ENCODE measurements at places on chromosomes 4 and X.

- DNase-seq = no peak
Measured at GRCh38 chr4:140395668-140396067, 22.2 kb downstream of the SCOC start.

DNA sequence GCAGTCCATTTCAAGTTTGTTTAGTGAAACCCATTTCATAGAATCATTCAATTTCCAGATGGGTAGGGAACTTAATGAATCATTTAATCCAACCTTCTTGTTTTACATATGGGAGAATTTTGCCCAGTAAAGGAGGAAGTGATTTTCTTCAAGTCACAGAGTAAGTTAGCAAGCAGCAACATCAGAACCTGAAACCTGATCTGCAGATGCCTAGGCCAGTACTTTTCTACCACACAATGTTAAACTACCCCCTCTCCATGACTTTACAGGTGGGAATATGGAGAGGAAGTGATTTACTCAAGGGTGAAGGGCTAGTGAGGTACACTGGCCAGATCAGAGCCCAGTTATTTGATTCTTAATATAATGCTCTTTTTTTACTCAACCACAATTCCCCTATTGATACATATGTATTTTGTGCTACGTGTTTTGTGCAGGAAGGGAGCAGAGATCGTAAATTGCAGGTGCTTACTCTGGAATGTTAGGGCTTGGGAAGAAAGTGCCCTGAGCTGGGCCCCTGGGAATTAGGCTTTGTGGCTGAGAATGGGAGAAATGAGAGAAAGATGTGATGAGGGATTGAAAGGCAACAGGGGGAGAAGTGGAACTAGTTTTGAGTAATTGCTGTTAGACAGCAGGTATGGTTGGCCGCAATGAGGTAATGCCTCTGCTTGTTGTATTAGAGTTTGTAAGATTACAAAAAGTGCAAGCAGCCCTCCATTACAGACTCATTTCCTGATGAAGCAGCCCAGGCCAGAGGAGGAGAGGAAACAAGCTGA, 6.8 kb downstream of the LHFPL1 start:
- DNase-seq = no peak

DNA sequence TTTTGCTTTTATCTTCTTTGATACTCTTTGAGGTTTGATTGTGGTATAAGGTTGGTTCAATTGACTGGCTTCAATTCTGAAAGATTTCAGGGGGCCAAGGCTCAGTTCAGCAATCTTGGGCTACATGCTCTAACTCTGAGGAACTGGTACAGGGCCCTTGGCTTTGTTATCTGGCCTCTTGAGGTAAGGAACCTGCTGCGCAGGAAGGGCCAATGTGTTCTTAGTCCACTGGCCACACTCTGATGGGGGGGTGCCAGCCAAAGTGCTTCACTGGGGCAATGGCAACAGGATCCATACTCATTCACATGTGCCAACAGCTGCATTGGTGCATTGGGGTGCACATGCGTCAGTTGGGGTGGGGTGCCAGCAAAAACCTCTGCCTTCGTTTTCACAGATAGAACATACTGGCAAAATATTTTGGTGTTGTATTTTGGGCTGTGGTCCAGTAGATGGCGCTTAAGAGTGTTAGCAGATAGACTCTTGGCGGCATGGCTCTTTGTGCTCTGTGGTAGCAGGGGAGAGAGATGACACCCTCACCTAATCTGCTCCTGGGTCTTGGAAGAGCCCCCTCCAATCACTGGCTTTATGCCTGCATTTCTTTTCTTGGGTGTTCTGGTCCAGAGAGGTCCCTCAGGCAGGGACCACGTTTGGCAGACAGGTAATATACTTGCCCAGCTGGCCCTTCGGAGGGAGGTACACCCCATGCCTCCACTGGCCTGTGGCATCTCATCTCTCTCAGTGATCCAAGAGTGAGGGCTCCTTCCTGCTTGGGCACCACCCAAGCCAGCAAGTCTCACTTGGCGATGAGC, 42.9 kb downstream of the NDST3 start:
- DNase-seq = no peak

GRCh38 chr4:113293674-113294073, 244.2 kb downstream of the ANK2 start:
- DNase-seq = no peak

DNA sequence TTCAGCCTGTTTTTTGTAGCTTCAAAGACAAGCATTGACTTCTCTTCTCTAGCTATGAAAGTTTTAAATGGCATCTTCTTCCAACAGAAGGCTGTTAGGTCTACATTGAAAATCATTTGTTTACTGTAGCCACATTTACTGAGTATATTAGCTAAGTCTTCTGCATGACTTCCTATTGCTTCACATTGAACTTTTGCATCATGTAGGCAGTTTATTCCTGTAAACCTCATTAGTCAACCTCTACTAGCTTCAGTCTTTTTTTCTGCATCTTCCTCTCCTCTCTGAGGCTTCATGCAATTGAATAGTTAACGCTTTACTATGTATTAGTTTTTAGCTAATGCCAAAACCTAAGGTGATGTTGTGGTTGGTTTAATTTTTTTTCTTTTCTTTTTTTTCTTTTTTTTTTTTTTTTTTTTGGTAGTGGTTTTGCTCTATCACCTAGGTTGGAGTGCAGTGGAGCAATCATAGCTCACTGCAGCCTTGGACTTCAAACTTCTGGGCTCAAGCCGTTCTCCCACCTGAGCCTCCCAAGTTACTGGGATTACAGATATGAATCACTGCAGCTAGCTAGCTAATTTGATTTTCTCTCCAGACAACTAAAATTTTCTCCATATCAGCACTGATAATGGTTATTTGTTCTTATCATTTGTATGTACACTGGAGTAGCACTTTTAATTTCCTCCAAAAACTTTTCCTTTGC, 3.4 kb downstream of the UGT2A3 start:
- no peak for DNase-seq

GRCh38 chr4:37392521-37393255, 148.1 kb downstream of the NWD2 start:
- DNase-seq = no peak

DNA sequence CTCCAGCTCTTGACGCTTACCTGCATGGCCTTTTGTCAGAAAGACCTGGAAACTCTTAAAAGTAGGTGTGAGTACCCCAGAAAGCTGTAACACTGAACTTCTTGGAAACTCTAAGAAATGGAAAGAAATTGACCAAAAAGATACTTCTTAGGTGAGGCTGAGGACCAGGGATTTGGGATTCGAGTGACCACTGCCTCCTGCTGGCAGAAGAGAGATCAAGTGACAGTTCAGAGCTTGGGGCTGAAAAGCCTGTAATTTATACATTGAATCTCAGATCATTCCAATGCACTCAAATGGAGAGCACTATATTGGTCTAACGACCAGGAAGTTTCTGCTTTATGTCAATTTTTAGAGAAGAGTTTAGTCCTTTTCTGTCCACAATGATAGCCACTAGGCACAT, 204.6 kb downstream of the PDGFRA start:
- no peak for DNase-seq

DNA sequence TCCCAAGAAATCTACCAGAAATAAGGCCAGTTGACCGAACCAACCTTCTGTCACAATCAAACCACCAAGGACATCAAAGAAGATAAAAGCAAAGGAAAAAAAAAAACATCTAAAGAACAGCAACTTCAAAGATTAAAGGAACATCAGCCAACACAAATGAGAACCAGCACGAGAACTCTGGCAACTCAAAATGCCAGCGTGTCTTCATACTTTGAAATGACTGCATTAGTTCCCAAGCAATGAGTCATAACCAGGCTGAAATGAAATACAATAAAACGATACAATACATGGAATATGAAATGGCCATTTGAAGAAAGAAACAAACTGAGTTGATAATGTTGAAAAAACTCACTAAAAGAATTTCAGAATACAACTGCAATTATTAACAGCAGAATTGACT, 611.6 kb upstream of the GRIA3 start:
- DNase-seq = no peak

GRCh38 chrX:17485391-17485790, 110.4 kb downstream of the NHS start:
- DNase-seq = no peak

DNA sequence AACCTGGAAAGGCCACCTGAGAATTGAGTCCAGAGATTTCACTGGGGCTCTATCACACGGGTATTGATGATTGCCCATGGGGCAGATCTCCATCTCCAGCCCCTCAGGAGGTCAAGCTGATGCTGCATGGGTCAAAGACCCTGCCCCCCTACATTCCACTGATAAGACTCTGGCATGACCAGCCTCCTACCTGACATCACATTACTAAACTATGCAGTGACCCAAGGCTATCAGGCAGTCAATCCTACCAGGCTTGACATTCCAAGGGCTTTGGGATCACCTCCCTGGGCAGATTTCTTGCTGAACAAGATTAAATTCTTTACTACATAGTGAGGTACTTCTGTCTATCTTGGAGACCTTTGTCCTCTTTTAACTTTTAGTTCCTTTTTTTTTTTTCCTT, 192.7 kb upstream of the STS start:
- DNase-seq = no peak

GRCh38 chrX:133448512-133449076, 33.3 kb upstream of the GPC4 start:
- DNase-seq = no peak

DNA sequence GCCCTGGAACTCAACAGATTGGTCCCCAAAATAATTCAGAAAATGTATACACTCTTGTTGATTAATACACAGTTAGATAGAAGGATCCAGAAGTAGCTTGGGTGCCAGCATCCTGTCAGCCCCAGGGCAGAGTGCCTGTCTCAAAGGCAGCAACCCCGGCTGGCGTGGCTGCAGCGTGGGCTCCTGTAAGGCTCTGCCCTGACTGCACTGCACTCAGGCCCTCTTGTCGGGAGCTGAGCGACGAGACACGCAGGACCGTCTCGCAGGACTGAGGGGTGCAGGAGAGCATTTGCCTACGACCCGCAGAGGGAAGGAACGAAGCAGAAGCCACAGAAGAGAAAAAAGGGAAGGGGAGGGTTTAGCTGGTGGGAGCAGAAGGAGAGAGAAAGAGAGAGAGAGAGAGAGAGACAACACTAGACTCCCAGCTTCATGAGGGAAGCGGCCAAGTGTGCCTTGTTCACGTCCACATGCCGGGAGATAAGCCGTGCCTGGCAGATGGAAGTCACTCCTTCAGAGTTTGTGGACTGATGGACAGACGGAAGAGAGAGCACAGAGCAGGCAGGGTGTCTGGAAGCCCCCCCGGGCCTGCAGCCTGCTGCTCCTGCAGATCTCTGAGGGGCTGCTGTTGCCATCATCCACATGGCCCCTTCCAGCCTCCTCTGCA, 38.7 kb upstream of the HELT start:
- DNase-seq = no peak

- DNase-seq = no peak
Measured at GRCh38 chrX:9825129-9825790, 39.0 kb downstream of the SHROOM2 start.

DNA sequence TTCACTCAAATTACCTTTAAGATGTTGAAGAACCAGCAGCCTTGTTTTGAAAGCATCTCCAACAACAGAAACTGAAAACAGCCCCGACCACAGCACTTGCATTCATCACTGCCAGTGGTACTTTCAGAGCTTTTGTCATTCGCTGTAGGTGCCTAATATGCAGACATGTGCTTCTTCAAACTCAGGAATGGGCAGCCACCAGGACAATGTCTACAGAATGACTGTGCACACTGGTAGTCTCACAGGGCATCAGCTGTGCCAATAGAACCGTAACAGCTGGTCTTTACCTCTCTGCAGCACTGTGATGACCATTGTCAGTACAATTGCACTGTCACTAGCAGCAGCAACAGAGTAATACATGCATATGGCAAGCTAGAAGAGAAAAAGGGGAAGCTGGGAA, 1149.7 kb downstream of the STPG2 start:
- DNase-seq = no peak

DNA sequence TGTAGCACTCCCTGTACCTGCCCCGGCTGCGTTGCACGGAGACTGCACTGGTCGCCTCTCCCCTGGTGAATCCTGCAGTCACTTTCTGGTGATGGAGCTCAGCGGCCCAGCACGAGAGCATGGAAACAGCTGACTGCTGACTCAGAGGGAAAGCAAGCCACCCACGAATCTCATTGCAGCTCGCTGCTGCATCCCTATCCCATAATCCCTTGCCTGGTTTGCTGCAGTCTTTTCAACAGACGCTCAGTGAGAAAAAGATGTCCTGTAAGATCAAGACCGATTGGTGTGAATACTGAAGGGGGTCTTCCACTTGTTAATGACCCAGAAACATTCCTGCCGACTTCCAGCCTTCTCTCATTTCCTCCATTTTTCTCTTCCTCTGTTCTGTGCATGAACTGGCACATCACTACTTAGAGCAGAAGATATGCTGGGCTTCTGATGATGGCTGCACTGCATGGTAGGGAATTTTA, 52.9 kb downstream of the TRIM2 start:
- no peak for DNase-seq

DNA sequence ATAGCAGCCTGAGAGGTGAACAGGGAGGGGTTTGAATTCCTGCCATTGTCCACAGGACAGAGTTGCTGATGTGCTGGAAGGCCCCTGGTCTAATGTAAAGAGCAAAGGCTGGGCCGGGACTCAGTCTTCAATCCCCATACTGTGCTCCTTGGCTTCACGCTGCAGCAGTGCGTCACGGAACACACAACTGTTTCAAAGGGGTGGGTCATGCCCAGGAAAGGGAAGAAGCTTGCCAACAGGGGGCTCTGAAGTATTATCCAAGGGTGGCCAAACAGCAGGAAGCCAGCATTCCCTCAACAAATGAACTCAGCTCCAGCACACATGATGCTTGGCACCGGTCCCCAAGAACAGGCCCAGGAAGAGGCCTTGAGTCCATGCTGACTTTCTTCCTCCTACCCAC, 122.5 kb downstream of the NFKB1 start:
- no peak for DNase-seq

- DNase-seq = no peak
Measured at GRCh38 chr4:127049526-127049925, 583.2 kb upstream of the INTU start.

DNA sequence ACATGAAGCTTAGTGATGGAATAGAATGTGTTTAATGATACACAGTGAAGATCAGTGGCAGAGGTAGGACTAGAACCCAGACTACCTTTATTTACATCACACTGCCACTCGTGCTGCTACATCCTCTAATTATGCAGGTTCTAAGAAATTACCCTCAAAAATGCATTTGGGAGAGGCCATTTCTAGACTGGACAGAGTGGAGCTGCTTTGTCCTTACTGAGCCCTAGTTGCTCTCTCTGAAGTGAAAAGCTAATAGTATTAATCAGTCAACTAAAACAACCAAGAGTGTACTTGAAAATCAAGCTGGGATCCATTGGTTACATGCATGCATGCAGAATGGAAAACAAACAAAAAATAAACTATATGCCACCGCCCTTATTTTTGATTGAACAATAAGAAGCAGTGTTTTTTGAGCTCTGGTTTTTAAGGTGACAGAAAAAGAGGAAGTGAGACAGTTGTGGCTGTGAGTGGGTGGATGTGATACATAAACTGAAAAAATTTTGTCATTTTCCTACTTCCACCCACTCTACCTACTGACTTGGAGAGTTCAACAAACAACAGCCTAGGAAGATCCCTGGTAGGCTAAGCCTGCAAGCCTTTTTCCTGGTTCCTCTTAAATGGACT, 6.8 kb upstream of the VSIG4 start:
- no peak for DNase-seq
